ENCODE measurements at places on chromosomes 5 and 9.

DNA sequence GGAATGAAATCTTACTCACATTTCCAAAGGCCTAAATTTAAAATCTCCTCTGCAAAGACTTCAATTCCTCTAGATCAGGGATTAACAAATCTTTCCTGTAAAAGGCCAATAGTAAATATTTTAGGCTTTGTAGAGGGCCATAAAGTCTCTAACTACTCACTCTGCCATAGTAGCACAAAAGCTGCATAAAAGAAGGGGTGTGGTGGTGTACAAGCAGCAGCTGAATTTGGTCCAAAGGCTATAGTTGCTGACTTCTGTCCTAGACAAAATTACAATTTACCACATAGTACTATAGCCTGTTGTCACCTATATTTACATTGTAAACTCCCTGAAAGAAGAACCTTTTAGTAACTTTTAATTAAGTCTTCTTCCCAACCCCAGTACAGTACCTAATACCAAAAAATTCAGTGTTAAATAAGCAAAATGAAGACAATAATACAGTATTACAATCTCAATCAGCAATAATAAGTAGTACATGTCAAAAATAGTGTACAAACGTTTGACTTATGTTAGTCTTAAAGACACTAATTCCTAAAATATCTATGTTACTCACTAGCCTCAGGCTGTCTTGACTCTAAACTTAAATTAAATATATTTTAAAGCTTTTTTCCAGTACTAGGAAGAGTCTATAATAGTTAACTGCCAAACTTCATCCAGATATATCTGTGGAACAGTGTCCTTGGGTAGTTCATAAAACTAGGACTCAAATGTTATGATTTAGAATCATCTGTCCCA lies 6.9 kb downstream of the CETN3 start:
- no peak for DNase-seq

- no peak for DNase-seq
Observed at GRCh38 chr9:120888626-120889025, 11.6 kb upstream of the PHF19 start.

GRCh38 chr5:10673017-10673389 lies 88.0 kb downstream of the DAP start:
- DNase-seq: no peak

DNA sequence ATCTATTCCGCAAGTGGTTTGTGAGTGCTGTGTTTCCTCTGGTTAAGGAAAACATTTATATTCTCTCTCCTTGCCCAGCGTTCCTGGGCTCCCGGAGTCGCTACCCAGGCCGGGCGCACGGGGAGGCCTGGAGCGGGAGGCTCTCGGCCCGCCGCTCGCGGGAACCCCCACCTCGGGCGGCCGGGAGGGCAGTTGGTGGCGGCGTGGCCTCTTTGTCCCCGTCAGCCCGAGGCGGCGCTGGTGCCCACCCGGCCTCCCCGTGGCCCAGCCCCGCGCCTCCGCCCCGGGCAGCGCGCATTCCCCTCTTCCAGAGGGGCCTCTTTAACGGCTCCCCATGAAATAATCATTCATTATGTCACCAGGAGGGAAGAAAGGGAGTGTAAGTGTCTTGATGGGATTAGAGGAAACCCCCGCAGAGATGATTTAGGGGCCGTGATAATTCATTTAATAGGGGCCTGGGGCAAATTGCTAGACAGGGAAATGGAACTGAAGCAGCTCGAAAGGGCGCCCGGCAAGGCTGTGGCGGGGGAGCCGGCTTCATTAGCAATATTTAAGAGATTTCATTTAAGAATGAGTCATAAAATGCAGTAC lies 181.9 kb upstream of the TBCA start:
- no peak for DNase-seq

GRCh38 chr5:6302684-6303083 lies 75.7 kb downstream of the MED10 start:
- DNase-seq: no peak

GRCh38 chr5:17999858-18000257 lies 365.6 kb downstream of the TAF11L14 start:
- DNase-seq: no peak

GRCh38 chr5:178391480-178391879 lies 158.9 kb upstream of the PHYKPL start:
- DNase-seq: no peak

DNA sequence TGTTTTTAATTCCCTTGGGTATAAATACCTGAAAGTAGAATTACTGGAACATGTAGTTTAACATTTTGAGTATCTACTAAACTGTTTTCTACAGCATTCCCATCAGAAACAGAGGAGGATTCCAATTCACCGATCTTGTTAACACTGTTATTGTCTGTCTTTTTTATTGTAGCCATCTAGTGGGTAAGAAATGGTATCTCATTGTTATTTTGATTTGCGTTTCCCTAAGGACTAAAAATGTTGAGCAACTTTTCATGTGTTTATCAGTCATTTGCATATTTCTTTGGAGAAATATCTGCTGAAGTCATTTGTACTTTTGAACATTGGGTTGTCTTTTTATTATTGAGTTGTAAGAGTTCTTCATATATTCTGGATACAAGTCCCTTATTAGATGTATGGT lies 135.2 kb upstream of the NFIL3 start:
- no peak for DNase-seq

DNA sequence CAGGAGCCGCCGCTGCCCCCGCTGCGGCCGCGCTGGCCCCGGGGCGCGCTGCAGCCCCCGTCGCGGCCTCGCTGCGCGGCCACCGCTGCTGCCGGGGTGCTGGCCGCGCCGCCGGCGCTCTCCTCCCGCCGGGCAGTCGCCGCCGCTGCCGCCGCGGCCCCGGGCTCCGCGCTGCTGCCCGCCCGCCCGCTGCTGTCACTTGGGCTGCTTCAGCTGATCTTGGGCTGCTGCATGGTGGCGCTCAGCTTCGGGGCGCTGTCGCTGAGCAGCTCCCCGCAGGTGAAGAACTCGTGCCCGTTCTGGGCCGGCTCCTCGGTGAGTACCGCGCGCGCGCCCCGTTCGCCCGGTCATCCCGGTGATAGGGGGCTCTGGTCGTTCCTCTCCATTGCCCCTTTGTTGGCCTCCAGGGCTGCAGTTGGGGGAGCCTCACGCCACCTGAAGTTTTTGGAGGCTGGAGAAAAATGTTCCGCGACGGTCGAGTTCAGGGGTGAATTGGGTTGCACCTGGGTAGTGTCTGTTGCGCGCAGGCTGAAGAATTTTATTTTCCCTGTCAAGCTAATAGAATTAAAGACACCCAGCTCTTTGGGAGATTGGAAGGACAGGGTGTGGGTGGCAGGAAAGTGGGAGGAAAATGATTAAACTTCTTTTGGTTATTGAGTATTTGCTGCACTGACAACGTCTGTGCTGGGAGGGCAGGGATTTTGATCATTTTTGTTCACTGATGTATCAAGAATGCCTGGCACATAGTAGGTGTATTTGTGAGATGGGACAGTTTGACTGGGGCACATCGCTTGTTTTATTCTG lies 596 bp downstream of the ENTREP1 start:
- no peak for DNase-seq

GRCh38 chr9:36152741-36153438 lies 16.3 kb upstream of the CCIN start:
- no peak for DNase-seq

GRCh38 chr9:124512806-124513204 lies 5.6 kb upstream of the NR5A1 start:
- DNase-seq: no peak

DNA sequence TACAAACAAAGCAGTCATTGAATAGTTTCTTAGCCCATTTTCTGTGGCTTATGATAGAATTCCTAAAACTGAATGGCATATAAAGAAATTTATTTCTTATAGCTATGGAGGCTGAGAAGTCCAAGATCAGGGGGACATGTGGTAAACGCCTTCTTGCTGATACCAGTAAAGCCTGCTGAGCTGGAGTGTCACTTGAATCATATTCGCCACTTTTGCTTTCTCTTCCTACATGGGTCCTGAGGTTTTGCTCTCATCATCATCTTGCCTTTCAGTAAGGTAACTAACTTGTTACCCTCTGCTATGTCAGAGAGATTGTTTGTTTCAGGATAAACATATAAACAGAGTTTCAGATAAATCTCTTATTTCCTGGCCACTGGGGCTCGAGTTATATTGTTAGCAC lies 203.3 kb upstream of the DMRT1 start:
- no peak for DNase-seq

- no peak for DNase-seq
Observed at GRCh38 chr5:144691936-144692335, 521.3 kb downstream of the KCTD16 start.

GRCh38 chr5:113276001-113276400 lies 158.8 kb downstream of the TSSK1B start:
- DNase-seq: no peak

DNA sequence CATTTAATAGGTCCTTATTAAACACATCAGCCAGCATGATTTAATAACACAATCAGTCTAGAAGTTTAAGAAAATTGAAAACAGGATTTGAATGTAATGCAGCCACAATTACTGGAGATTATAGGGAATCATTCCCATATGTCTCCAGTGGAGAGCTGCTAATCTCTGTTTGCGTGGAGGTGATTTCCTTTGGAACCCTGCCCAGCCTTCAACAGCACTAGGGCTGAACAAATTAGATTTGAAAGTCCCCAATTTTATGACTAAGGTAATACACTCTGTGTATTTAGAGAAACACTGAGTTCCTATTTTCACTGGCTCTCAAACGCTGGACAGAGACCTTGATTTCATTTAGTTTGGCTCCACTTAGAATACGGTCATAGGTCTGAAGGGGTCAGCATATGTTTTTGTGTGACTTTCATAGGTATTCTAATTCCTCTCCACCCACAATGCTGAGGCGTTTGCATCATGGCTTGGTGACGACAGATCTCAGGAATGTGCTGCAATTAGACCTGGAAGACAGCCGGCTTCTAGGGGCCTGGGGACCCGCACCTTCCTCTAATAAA lies 508.3 kb downstream of the EBF1 start:
- no peak for DNase-seq

GRCh38 chr9:90124961-90125360 lies 517.7 kb downstream of the DIRAS2 start:
- no peak for DNase-seq

GRCh38 chr5:134275822-134276221 lies 49.9 kb upstream of the PPP2CA start:
- DNase-seq: no peak

DNA sequence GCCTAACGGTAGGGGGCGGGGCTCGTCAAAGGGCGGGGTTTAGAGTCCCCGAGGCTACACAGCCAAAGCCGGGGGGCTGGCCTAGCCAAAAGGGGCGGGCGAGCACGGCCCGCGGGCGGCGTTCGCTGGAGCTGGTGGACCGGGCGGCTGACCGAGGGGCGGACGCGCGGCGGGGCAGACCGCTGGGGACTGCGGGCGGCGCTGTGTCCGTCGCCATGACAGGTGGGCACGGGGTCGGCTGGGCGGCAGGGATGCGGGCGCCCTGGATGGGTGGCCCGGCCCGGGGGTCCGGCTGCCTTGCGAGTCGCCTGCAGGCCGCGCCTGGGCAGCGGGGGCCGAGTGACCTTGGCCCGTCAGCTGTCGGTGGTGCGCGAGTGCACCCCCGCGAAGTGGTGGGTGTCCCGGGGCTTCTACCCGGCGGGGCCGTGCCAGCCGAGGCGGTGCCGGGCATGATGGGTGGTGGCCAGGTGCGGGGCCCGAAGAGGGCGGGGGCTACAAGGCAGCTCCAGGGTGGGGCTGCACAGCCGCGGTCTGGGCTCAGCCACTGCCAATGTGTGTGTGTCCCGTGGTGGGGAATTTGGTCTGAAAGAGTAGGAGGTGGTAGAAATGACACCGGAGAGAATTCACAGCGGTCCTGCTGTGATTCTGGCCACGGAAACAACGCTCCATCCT lies at the start of gene CARD19:
CARD19 (plus strand) TSS at position 87 of the 672 bp plus-strand sequence; CDS start at position 216, 129 bp downstream.
- DNase-seq: peak; percentile 27

GRCh38 chr5:151151263-151151660 lies 6.3 kb downstream of the ANXA6 start:
- DNase-seq: no peak

- no peak for DNase-seq
Observed at GRCh38 chr9:81293651-81294050, 395.7 kb downstream of the TLE1 start.

GRCh38 chr9:125946397-125946796 lies 199.2 kb downstream of the PBX3 start:
- DNase-seq: no peak

- no peak for DNase-seq
Observed at GRCh38 chr9:79883073-79883645, 311.4 kb downstream of the TLE4 start.

- peak; percentile 57 for DNase-seq
Observed at GRCh38 chr9:104927216-104927911, 591 bp downstream of the ABCA1 start.

DNA sequence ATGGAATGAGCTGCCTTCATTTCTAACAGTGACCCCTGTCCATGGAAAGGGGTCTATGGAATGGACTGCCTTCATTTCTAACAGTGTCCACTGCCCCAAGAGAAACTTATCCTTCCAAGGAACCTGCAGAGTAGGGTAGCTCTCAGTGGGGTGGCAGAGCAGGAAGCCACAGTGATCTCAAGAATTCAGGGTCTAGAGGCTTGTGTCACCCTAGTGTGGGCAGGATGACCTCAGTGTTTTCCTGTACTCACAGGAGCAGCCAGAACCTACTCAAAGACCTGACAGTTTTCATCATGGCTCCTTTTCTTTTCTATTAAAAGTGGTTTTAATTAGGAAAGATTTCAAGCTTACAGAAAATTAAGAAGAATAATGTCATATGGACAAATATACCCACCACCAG lies 27.5 kb downstream of the SEC61B start:
- DNase-seq: peak; percentile 28

- no peak for DNase-seq
Observed at GRCh38 chr5:175548626-175549311, 70.4 kb downstream of the SFXN1 start.

- DNase-seq: no peak
Observed at GRCh38 chr5:117434254-117434653, 859.6 kb upstream of the SEMA6A start.

GRCh38 chr5:407801-408268 lies 35.1 kb upstream of the EXOC3 start:
- DNase-seq: no peak

GRCh38 chr9:111152614-111153406 lies 114.5 kb upstream of the LPAR1 start:
- no peak for DNase-seq

- no peak for DNase-seq
Observed at GRCh38 chr9:20553558-20554149, 68.6 kb downstream of the MLLT3 start.

- DNase-seq: no peak
Observed at GRCh38 chr5:26121338-26121737, 917.0 kb downstream of the CDH9 start.

DNA sequence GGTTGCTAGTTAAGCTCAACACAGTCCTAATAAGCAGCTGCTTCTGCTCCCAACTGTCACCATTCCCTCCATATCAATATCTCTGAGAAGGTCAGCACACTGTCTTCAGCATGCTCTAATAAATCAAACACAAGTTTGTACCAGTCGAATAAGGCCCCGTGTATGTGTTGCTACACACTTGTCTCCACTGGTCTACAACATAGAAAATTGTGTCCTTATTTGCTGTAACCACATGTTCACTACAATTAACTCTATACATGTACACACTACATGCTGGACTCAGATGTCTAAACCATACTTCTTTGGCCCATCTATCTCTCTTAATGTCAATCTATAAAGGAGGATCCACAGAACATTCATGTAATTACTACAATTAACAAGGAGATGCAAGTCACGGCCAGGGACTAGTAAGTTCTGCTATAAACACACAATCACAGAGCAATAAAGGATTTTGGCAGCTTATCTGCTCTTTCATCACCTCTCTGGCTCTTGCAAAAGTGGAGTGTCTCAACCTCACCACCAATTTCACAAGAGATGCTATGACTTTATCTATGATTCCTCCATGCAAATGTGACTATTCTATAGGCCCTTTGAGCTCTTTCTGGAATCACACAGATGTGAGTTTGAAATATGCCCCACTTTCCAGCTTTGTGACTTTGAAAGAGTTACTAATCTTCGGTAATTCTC lies 143.9 kb downstream of the SEMA5A start:
- no peak for DNase-seq

- no peak for DNase-seq
Observed at GRCh38 chr5:60960591-60960990, 15.6 kb downstream of the NDUFAF2 start.
